SW480 (cell line): ENCODE measurements at places on chromosomes 7 and 10.

- no peak for DNase-seq
Measured at GRCh38 chr10:92688573-92688926, 1.2 kb upstream of the HHEX start.

DNA sequence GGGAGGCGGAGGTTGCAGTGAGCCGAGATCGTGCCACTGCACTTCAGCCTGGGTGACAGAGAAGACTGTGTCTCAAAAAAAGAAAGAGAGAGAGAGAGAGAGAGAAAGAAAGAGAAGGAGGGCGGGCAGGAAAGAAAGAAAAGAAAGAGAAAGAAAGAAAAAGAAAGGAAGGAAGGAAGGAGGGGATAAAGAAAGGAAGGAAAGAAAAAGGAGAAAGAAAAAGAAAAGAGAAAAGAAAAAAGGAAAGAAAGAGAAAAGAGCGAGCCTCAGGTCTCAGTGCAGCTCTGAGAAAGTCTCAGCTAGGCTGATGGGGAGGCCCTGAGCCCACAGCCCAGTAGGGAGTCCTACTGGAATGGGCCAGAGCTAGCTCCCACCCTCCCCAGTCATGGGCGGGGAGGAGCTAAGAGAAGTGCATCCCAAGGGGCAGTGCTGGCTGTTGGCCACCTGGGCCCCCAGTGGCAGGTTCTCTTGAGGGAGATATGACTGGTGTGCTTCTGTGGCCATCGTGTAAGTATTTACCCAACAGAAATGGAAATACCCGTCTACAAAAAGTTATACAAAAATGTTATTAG is 69.3 kb downstream of the ABRAXAS2 start:
- DNase-seq: no peak

DNA sequence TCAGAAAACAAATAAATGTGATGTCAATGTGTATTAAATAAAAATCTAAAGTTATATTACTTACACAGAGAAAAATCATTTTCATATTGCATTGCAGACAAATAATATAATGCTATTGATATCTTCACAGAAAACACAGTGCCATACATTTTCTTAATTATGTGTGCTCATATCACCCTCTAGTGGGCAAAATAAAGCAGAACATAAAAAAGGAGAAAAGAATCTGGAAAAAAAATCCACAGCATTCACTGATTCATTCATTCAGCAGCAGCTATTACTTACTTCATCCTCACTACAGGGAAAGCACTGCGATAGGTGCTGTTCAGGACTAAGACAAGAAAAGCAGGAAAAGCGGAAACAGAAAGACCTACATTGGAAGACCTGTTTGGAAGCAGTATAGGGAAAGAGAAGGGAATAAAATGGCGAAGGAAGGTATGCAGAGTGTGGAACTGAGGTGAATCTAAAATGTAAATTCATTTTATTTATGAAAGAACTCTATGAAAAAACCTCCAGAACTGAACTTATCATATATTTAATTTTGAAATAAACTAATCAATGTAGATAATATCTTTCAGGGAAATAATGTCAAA is 73.2 kb downstream of the POT1 start:
- peak; percentile 44 for DNase-seq

DNA sequence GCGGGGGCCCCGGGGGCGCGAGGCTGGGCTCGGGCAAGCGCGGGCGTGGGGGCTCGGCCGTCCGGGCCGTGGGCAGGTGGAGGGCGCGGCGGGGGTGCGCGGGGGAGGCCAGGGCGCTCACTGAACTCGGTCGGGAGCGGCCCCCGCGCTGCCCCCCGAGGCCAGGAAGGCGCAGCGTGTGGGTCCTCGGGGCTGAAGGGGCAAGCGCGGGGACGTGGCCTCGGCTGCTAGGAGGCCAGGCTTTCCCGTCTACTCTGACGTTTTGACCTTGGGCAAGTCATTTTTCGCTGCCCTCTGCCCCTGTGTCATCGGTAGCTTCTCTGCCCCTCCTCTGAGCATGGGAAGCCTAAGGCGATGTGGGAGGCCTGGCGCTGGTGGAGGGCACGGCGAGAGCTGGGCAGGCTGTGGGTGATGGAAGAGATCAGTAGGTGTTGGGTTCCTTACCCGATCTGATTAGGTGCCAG is 441 bp downstream of the FBH1 start:
- peak; percentile 19 for DNase-seq

DNA sequence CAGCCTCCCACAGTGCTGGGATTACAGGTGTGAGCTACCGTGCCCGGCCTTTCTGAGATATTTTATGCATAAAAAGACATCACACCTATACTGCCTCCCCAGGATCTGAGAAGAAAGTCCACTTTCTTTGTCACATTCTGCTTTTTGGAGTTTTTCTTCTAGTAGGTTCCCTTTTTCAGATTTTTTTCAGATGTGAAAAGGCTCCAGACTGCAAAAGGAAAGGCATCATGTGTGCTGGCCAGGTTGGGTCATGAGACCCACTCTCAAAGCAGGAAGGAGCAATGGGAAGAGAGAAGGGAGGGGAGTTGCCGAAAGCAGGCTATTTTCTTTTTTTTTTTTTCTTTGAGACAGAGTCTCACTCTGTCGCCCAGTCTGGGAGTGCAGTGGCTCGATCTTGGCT is 10.8 kb downstream of the BLVRA start:
- no peak for DNase-seq

DNA sequence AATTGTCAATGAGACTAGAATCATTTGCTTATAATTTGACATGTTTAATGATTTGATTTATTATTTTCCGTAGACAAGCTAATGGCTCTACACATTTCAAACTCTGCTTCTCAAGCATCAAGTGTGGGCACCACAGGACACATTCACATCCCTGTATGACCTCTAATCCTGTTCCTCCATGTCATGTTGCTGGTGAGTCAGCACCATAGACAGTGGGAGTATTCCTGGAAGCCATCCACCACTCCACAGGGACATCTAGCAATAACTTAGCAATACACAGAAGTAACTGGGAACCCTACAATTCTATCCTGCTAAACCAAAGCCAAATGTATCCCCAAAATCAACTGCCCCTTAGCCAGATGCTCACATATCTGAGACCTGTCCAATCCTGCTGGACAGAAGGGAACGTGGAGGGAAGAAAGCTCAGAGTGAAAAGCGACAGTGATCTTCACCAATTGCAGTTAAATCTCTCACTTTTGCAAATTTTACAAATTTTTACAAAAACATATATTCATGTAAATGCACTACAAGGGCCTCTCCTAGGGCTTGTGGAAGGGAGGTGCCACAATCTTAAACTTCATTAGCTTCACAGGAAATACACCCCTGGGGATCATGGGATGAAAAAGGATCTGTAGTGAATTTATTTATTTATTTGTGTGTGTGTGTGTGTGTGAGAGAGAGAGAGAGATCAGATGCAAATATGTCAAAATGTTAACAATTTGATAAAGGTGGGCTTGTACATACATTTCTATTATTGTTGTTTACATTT is 126.5 kb downstream of the GFRA1 start:
- DNase-seq: no peak

GRCh38 chr10:19749185-19749729 is 67.0 kb upstream of the PLXDC2 start:
- DNase-seq: no peak

DNA sequence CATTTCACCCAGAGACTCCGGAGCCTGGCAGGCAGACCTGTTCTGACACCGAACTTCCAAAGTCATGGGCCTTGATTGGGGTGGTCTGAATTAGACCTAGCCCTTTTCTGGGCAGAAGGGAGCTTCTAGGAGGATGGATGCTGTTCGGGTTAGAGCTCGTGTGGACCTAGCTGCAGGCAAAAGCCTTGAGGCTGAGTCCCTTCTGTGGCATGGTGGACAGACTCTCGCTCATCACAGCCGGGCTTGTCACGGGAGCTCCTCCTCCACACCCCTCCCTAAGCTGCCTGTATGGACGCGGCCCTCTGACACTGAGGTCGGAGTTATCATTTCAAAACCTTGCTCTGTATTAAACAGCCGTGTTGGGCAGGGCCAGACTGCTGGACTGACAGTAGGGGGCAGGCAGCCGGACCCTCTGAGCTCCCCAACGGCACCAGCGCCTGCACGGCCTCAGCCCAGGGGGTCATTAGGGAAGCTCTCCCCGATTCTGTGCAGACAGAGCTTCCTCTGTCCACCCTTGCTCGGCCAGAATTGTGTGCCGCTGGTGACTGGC is 2.2 kb downstream of the IRF5 start:
- no peak for DNase-seq

DNA sequence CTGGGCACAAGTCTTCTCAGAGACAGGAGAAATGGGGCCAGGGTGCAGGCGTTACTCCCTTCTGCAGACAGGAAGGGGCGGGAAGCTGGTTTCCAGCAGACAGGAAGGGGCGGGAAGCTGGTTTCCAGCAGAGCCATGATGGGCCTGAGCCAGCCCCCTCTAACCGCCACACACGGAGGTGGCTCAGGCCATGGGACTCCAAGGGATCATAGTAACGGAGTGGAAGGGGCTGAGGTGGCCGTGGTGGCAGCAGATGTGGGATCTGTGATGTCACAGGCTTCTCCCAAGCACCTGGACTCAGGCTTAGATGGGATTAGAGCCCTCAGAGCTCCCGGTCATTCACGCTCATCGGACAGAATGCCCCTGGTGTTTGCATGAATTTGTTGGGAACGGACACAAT is 177.8 kb downstream of the USP6NL start:
- no peak for DNase-seq

DNA sequence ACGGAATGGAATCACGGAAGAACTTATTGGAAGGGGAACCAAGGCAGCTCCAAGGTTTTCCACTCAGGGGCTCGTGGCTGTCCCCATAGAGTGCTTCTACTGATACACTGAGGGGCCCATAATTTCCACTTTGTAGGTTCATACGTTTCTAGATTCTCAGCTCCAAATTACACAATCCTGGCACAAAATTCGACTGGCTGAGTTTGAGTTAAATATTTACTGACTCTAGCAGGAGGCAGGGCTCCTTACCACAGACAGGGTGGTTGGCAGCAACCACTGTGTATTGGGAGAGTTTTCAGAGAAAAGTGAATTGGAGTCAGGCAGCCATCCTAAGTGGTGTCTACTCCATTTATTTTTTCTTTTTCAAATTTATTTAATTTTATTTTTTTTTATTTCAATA is 55.4 kb upstream of the SEC61G start:
- DNase-seq: no peak
